ENCODE measurements at places on chromosomes 6 and 20.

DNA sequence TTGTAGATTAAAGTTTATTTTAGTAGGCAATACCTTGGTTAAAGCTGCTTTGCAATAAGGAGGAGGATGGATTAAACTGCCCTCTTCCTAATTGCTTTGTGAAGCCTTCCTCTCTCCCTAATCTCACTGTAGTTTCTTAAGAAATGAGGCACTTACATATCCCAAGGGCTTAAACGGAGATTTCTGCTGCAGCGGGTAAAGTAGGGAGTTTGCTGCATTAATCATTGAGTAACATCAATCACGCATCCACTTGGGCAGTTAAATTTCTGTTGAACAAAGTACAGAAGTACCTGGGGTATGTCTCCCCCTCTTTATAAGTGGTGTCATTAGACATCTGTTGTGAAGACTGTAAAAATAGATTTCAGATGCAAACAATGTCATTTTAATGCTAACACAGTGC, 29.5 kb upstream of the ARID1B start:
- no peak for DNase-seq

DNA sequence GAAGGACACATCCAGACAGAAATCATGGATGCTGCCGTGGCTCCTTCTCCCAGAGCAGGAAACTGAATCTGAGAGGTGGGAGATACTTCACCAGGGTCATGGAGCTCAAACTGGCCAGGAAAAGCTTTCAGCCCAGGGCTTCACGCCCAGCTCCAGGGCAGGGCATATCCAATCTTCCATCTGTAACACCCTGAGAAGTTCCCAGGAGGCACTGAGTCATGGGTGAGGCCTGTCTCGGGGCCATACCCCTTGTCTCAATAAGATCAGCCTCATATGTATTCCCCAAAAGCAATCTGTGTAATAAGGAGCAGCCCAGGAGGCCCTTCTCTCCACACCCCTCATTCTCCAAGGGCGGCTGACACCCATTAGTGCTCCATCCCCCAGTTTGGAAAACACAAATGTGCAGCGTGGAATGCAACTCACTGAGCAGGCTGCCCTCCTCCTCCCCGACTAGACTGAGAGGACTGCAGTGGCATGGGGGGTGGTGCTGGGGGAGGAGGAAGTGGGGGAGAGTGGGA, 439.3 kb upstream of the SULF2 start:
- DNase-seq: no peak

GRCh38 chr20:17530716-17531664, at the start of gene BFSP1:
TSS of gene BFSP1 (minus strand) at chr20:17531379. CDS start at chr20:17531329, 50 bp downstream.
- peak; percentile 24 for DNase-seq

GRCh38 chr6:36912586-36912985, 26.8 kb downstream of the C6orf89 start:
- peak; percentile 18 for DNase-seq

- peak; percentile 29 for DNase-seq
Measured at GRCh38 chr6:109705258-109705657, 14.2 kb downstream of the FIG4 start.

DNA sequence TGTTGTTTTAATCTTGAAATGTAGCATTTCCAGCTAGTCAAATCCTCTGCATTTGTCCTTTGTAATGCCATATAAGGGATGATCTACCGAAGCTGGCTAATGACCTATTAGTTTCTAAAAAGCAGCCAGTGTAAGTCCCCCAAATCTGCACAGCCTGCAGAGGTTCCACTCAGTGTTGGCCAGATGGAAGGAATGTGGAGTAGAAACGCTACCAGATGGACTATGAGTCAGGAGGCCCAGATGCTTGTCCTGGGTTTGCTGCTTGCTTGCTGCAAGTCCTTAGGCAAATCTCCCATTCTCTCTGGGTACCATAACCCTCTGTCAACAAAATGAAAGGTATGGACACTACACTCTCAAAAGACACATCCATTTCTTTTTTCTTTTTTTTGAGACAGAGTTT, 149.8 kb downstream of the BTBD9 start:
- DNase-seq: no peak

DNA sequence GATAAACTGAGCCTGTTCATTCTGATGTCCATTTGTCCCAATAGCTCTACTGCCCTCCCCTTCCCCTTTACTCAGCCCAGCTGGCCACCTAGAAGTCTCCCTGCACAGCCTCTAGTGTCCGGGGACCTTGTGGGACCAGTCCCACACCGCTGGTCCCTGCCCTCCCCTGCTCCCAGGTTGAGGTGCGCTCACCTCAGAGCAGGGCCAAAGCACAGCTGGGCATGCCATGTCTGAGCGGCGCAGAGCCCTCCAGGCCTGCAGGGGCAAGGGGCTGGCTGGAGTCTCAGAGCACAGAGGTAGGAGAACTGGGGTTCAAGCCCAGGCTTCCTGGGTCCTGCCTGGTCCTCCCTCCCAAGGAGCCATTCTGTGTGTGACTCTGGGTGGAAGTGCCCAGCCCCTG, 24.7 kb upstream of the FANCE start:
- DNase-seq: no peak

DNA sequence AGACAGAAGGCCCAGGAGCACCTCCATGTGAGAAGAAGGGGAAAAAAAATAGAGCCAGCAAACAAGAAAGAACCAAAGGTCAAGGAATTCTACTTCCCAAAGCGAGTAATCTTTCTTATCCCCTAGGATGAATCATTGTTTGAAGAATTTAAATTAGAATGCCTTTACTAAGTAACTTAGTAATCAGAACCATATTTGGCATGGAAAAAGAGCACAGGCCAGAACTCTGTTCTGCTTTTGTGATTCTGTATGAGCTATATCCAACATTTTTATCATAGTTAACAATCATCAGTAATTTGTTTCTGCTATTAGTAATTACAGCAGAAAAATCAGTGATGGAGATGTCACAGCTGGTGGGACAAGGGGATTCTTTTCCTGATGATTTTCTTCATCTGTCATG, 228.8 kb upstream of the FAM83B start:
- no peak for DNase-seq

DNA sequence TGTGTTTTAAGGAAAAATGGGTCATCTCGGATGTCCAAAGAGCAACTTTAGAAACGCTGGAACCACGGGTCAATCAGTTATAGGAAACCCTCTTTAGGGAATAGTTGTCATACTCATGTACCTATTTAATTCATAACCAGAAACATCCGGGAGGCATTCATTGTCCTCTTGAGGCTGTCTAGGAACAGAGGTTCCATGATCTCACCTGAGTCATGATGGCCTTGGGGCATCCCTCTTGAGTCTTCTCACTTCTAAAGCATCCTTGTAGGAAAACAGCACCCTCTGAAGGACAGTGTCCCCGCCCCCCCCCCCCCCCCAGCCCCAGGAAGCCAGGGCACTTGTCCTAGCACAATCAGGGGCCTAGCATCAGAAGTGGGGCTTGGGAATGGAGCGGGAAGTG, 46.3 kb upstream of the CDH4 start:
- DNase-seq: no peak

DNA sequence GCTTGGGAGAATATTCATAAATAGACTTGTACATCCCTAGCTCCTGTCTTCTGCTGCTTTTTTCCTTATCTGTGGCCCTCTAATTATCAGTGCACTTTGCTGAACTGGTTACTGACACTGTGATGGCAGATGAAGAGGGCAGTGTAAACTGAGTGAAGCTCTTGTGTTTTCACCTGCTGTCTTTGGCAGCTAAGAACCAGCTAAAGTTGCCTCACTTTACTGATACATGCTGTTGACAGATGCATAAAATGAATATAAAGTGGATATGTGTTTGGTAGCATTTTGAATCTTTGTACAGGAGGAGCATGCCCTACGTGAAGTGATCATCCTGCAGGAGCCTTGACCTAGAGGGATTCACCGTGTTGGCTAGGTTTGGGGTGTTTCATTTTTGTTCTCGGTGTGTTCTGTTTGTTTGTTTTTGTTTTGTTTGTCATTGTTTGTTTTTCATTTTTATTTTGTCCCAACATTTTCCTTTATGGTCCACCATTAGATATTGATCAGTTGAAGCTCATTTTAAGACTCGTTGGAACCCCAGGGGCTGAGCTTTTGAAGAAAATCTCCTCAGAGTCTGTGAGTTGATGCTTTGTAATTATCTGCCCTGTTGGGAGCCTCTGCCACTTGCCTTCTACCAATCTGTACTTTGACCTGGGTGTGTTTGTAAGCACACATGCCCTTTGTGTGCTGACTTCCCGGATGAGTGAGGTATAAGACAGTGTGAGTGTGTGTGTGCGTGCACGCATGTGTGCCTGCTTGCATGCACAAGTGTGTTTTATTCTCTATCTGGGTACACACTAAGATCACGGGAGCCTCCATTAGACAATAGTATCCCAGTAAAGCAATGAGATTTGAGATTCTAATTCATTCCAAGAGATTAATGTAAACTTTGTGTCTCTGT, 34.6 kb upstream of the MAPK13 start:
- no peak for DNase-seq

Data from stimulated activated CD4-positive, alpha-beta T cell treated with anti-CD3 and anti-CD28 coated beads, Interleukin-15, amount 100 ng/mL, for 1 hour (primary cell).